ENCODE measurements at places on chromosomes 5 and 9.

- no peak for DNase-seq
These were observed 2.8 kb downstream of the MYO10 start for GRCh38 chr5:16933337-16933736.

- DNase-seq, result no peak
These were observed 3.8 kb downstream of the FGF10 start for GRCh38 chr5:44385291-44385900.

DNA sequence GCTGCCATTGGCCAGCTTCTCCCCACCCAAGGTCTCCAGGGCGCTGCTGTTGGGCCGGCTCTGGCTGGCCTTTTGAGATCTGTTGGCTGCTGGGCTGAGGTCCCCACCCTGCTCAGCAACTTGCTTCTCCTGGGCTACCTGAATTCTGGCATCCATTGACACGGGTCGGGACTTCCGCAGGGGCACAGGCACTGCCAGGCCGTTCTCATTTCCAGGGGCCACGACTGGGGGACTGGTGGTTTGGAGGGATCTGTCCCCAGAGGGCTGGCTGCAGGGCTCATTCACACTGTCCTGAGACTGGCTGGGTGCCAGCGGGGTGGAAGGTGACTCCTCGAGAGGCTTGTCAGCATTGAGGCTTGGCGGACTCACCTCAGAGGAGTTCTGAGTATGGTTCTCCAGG is 87.1 kb upstream of the FBXW11 start:
- DNase-seq, result no peak

DNA sequence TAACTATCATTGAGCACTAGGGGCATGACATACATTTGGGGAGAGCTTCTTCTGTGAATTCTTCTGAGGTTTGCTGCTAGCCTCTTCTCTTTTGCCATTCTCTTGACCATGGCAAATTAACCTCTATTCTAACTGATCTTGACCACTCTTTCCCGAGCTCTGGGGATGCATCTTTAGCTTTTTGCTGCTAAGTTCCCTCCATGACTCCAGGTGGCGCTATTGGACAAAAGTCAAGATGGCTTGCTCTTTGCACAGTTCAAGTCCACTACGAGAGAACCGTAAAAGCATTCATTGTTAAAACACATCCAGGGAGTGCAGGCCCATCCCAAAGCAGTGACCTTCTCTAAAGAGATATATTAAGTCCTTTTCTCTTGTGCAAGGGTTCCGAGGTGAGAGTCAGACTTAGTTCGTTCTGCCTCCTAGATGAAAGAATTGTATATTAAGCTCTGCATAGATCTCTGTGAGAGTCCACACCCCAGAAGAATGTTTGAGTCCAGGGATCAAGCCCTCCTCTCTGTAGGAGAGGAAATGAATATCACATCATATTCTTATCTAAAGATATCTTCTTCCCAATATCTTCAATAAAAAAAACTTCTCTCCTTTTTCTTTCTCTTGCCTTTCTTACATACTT is 1152.9 kb upstream of the CDH6 start:
- DNase-seq, result peak; percentile 22

DNA sequence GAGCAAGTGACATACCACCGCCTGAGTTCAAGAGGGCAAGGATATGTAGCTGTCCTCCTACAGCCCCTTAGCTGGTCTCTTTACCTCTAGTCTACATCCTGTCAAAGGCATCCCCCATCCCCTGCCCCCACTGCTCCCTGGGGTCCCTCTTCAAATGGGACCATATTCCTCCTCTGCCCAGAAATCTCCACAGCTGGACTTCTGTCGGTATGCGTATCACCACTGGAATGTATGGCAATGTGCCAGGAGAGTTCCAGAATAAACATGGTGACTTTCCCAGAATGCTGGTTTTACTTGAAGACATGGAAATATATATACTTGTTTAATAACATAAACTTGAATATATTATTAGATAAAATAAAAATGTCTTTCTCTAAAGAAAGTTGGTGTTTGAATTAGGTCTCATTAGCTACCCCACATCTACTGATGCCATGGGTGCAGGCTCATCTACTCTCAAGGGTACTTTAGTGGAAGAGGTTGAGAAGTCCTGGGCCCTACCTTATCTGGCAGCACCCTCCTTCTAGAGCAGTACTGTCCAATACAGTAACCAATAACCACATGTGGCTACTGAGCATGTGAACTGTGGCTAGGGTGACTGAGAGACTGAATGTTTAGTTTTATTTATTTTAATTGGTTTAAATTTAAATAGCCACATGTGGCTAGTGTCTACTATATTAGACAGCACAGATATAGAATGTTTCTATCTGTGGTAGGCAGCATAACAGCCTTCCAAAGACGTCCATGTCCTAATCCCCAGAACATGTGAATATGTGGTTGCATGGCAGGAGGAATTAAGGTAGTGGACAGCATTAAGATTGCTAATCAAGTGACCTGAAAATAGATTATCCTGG is 181.7 kb upstream of the SLC30A5 start:
- DNase-seq, result peak; percentile 66

DNA sequence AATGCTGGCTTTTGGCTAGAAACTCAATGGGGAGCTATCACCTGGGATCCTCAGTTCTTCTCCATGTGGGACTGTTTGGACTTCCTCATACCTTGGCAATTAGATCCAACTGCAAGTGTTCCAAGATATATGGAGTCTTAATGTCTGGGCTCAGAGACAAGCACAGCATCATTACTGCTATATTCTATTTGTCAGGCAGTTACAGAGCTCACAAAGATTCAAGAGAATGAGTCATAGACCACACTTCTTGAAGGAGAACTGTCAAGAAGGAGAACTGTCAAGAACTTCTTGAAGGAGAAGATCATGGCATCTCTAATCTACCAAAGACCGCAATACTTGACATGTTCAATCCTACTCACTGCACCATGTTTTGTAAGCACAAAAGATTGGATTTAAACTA is 106.8 kb upstream of the NREP start:
- no peak for DNase-seq

Data from AG10803 (cell line).